ENCODE measurements at places on chromosomes 4 and X. TPM values are rescaled to one million over a fixed set of nuclear protein-coding genes. Genes with fewer than 3 reads are reported as not detected.
A peak's percentile ranks its signal among the peaks of the same experiment; 100 is the strongest.

- ATAC-seq, result no peak
These were observed 72.8 kb downstream of the GRXCR1 start for GRCh38 chr4:42965326-42965725.

DNA sequence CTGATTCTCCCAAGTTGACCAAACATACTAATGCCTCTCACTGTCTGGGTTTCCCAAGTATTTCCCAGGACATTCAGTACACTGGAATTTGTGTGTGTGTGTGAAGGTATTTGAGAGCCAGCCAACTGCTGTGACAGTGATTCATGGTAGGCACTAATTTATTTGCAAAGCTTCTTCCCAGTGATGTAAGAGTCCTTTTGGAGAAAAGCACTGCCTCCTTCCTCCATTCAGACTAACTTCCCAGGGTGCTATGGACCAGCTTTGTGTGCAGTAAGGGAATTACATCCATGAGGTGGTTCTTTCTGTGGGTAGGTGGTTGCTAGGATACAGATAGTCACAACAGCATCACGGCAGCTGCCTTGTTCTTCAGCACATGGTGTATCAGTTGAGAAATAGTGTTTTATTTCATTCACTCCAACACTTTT is 8.7 kb downstream of the EGF start:
- ATAC-seq, result peak; percentile 74

GRCh38 chrX:54808109-54808604 is 612 bp downstream of the MAGED2 start:
- peak; percentile 81 for ATAC-seq

- ATAC-seq, result no peak
These were observed 52.1 kb upstream of the CDKN2AIP start for GRCh38 chr4:183392377-183392776.

- no peak for ATAC-seq
These were observed 13.1 kb upstream of the SULT1B1 start for GRCh38 chr4:69773484-69773883.

The CPLX1 gene
- 1.7 TPM for total RNA-seq

GRCh38 chr4:99827454-99827853 is 10.8 kb downstream of the DAPP1 start:
- ATAC-seq, result no peak

- peak; percentile 79 for ATAC-seq
These were observed 496.3 kb downstream of the PDGFC start for GRCh38 chr4:156475322-156475721.

- ATAC-seq, result no peak
These were observed 62.9 kb upstream of the FMR1 start for GRCh38 chrX:147848543-147849443.

GRCh38 chrX:101605728-101606127 is 12.1 kb downstream of the ARMCX6 start:
- no peak for ATAC-seq

The CENPVL2 gene
- 1.0 TPM for total RNA-seq

The RTL5 gene
- 12.3 TPM for total RNA-seq

GRCh38 chr4:145885666-145886065 is 53.0 kb downstream of the ZNF827 start:
- ATAC-seq, result no peak

DNA sequence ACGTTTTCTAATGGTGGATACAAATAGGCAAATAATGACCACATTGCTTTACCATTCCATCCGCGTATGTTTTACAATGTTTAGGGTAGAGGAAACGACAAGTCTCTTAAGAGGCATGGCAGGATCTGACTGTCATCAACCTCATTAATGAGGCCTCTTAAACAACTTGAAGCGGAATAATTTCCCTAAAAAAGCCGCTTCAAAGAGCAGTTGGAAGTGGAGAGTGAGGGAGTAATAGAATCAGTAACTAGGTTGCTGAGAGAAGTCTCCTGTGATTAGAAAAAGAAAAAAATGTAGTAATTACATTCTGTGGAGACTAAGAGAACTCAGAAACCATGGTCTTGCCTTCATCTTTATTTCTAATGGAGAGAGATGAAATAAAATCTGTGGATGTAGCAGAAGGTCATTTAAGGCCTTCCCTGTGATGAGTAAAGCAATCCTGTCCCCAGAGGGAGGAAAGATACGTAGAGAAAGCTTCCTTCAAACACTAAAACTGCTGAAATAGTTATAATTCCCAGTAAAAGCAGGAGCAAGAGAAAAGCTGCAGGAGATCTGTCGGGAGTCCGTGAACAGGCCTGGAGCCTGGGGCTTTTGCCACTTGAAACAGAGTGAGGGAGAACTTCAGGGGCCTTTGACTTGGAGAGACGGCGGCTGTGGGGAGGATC is 11.1 kb upstream of the SEPSECS start:
- ATAC-seq, result no peak

The PCSK1N gene
- 41.9 TPM for total RNA-seq

DNA sequence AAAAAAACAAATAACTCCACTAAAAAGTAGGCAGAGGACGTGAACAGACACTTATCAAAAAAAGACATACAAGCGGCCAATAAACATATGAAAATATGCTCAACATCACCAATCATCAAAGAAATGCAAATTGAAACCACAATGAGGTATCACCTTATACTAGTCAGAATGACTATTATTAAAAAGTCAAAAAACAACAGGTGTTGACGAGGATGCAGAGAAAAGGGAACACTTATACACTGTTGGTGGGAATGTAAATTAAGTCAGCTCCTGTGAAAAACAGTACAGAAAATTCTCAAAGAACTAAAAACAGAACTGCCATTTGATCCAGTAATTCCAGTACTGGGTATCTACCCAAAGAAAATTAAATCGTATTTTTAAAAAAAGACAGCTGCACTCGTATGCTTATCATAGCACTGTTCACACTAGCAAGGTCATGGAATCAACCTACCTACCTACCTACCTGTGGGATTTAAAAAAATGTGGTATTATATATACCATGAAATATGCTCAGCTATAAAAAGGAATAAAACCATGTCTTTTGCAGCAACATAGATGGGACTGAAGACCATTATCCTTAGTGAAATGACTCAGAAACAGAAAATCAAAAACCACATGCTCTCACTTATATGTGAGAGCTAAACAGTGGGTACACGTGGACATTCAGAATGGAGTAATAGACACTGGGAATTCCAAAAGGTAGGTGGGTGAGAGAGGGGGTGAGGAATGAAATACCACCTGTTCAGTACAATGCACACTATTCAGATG is 24.8 kb upstream of the PTPN13 start:
- ATAC-seq, result no peak

GRCh38 chr4:36213977-36214376 is 30.3 kb downstream of the ARAP2 start:
- ATAC-seq, result no peak

The CYTL1 gene
- 45.2 TPM for total RNA-seq

- no peak for ATAC-seq
These were observed 131.2 kb downstream of the FRMPD4 start for GRCh38 chrX:12269484-12269883.

DNA sequence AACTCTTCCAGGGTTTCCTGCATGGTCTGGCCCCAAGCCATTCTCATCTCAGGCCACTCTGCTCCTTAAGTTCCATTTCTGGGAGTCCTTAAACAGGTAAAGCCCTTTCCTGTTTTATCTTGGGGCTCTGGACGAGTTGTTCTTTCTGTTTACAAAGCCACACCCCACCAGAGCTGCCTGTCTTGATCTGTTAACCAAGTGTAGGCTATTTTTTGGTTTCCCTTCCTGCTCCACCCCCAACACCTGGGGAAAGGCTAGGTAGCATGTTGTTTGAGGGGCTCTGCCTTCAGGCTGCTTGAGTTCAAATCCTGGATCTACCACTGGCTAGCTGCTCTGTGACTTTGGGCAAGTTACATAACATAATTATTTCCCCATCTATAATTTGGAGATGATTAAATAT is 40.0 kb downstream of the ERVMER34-1 start:
- ATAC-seq, result no peak

DNA sequence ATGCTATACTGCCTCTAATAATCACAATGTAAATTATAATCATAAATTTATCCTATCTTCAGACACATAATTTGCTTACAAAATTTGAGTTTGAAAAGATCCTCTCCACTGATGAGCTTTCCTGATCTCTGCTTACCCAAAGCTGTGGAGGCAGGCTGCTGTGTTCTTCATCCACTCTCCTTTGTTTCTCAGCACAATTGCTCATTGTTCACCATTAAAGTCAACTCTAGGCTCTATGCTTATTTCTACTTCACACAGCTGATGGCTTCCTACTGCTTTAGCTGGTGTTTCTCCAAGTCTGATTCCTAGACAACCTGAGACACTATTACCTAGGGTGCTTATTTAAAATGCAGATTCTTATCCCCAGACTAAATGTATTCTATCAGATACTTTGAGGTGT is 319.7 kb downstream of the PCDH18 start:
- no peak for ATAC-seq

The FGFRL1 gene
- total RNA-seq, result 6.3 TPM

DNA sequence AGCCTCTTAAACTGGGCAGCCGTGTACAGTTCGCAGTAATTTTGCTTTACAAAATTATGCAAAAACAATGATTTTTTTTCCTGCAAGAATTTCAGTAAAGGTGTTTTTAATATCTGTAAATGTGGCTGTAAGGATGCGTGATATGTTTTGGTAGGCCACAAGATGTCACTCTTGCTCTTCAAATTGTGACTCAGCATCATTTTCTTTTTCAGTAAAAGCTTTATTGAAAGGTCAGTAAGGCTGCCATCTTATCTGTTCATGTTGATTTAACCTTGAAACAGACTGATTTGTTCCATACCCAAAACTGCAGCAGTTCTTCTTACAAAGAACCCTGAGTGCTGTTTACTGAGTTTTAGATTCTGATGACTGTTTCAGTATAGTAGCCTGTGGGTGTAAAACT is 39.9 kb downstream of the TXLNG start:
- peak; percentile 26 for ATAC-seq

- no peak for ATAC-seq
These were observed 7.0 kb upstream of the CDKN2AIP start for GRCh38 chr4:183437452-183437851.

The GRIA3 gene
- not detected for total RNA-seq

The NUP62CL gene
- 12.1 TPM for total RNA-seq

DNA sequence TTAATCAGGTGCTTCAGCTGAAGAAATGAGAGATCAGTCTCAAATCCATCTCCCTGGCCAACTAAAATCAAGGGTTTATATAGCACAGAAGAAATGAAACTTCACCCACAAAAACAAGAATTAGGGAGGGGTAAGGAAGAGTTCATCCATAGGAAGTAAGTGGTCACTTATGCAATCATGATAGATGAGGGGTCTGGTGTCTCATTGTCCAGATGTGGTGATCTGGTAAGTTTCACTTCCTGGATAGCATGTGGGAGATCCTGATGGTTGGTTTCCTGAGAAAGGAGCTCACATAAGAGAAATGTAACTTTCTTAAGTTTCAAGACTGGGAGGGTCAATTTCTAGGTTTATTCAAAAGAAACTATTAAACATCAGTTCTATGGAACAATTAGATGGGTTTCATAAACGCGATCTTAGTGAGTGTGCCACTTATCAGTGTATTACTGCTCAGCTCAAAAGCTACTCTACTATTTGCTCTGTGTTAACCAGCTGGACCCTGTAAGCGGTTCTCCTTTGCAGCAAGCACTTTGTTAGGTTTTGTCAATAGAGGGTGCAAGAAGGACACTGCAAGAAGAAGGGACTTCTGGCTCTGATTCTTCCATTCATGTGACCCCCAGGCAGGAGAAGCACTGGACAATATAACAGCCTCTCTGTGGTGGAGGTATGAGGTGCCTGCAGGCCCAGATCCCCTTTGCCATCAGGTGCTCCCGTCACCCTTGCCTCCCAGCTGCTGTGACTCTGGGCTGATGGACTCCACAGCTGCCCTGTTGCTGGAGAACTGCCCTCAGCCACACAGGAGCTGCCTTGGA is 35.4 kb upstream of the HPSE start:
- peak; percentile 30 for ATAC-seq

DNA sequence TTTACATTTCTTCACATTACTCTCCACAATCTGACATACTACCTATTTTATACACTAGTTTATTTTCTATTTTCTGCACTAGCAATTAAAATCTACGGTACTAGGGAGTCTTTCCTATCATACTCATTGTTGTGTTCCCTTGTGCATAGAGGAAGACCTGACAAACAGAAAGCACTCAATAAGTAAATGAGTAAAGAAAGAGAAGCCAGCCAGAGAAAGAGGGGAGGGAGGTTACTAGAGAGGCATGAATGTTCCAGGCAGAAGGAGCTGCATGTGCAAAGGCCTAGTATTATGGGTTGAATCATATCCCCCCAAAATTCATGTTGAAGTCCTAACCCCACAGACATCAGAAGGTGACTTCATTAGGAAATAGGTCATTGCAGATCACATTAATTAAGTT is 114.0 kb downstream of the ZAR1 start:
- no peak for ATAC-seq

DNA sequence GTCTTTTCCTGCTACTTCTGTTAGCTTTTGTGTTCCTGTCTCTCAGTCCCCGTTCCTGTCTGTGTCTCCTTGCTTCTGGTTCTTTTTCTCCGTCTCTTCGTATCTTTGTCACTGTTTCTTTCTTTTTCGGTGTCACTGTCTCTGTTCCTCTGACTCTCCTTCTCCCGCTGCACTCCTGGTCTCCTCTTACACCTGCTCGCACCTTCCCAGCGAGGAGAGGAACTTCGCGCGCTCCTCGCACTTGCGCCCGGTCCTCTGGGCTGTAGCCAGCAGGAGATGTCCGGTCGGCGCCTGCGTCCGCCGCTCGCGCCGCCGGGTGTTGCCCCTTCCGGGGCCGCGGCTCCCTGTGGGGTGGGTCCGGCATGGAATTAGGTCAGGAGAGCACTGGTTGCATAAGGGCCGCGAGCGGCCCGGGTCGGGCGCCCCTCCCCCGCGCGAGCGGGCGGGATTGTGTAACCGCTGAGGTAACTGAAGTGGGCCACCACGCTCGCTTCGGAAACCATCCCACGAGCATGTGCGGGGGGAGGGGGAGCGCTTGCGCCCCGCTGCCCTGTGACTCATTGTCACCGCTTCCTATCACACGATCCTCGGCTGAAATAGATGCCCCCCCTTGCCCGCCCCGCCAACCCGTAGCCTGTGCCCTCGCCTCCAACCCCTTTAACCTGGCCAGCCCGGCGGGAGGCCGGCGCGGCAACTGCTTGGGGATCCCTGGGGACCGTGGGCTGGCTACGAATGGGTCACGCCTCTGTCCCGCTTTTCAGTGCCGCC is 1.6 kb downstream of the LONRF3 start:
- peak; percentile 51 for ATAC-seq

DNA sequence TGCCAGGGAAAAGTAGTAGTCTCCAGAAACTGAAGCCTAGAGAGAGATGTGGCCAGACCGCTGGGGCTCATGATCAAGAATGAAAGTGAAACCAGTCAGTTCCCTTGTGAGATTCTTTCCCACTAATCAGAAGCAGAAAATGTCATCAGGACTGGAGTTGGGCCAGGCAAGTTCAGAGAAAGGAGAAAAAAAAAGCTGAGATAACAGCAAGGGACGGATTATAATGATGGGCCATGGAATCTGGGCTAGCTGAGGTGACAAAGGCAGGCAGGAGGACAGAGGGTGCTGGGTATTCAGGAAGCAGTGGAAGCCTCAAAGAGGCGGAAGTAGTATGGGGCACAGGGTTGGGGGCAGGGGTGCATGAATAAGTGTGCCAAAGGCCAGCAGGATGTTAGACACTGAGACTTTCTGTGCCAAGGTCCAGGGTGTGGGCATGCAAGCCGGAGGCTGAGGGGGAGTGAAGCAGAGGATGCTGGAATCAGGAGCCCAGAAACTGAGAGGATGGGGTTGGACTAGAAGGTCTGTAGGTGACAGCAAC is 2.5 kb downstream of the CXorf38 start:
- ATAC-seq, result no peak

The CXCR3 gene
- total RNA-seq, result not detected

GRCh38 chrX:25016938-25017598 is 1.3 kb upstream of the ARX start:
- no peak for ATAC-seq

Data from motor neuron (in vitro differentiated cells).